ENCODE measurements at places on chromosomes 11 and 22.
A peak's percentile ranks its signal among the peaks of the same experiment; 100 is the strongest.

DNA sequence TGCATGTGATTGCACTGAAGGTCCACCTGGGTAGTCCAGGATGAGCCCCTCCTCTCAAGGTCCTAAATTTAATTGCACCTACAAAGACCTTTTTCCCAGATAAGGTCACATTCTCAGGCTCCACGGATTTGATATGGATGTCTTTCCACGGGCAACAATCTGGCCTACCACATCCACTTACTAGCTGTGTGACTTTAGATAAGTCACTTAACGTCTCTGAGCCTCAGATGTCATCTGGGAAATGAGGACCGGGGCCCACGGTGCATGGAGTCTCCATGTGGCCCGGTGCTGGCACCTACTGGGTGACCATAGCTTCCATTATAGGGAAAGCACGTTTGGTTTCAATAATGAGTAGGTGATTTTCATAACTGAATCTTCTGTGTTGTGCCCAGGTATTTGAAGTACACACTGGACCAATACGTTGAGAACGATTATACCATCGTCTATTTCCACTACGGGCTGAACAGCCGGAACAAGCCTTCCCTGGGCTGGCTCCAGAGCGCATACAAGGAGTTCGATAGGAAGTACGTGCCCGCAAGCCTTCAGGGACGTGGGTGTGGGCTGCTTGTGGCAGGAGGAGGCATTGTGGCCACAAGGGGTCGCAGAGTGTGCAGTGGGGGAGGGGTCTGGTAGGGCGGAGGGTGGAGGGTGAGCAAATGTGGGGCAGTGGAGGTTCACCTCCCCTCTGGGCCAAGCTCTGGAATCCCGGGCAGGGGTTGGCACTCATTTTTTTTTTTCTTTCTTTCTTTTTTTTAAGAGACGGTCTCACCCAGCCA lies 55.7 kb downstream of the ARHGAP8 start:
- DNase-seq = no peak

GRCh38 chr11:45062974-45063635 lies 83.3 kb upstream of the PRDM11 start:
- no peak for DNase-seq

GRCh38 chr11:19666951-19667350 lies 45.7 kb upstream of the NAV2 start:
- no peak for DNase-seq

GRCh38 chr22:28923826-28924732 lies 40.7 kb downstream of the ZNRF3 start:
- no peak for DNase-seq

DNA sequence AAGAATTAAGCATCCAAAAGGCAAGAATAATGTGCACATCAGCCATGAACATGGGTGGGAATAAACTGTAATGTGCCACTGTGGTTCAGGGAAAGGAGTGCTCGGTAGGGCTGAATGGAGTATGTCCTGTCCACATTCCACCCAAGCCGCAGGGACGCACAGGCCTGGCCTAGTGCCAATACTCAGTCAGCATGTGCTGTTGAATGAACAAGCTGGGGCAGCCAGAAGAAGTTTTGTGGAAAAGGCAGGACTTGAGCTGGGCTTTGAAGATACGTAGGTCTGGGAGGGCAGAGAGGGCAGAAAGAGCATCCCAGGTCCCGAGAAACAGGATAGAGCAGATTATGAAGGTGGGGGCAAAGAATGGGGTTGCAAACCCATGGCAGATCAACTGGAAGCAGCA lies 60.0 kb upstream of the PLET1 start:
- no peak for DNase-seq

GRCh38 chr22:36405671-36406538 lies 18.1 kb upstream of the MYH9 start:
- no peak for DNase-seq

GRCh38 chr11:47928426-47928825 lies 51.9 kb upstream of the PTPRJ start:
- peak; percentile 41 for DNase-seq

DNA sequence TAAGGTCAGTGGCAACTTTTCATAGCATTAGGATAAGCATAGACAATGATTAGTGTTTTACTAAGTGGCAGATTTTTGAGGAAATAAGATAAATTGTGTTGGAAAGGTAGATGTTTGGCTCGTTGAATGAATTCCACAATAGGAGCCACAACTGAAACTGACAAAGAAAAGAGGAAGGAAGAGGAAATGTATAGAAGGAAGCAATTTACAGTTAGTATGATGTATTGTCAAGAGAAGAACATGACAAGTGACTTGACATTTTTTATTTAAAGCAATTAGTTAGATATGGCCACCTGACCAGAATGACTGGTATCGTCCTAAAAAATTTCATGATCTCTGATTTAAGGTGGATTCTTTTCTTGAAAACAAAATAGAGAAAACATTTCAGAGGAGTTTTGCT lies 3.1 kb upstream of the RAG2 start:
- no peak for DNase-seq

DNA sequence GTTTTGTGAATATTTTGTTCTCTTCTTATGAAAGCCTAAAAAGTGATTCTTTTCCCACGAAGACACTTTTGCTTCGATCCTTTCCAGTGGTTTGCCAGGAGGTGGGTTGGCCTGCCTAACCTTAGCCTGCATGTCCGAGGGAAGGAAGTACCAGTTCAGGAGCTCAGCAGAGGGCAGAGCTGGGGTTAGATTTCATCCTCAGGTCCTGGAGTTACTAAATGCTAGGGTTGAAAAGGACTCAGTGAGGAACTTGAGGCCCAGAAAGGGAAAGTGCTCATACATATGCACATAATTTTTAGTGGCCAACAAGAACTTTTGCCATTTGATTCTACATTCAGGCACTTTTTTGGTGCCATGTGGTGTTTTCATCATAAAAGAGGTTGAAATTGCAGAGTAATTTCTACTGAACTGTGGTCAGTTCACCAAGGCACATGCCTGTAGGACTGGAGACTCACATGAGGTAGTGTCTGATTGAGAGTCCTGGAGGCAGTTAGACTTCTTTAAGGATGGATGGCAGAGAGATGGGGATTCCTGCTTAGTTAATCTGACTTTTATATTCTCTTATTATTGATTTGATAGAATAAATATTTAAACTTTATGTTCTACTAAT lies 36.7 kb downstream of the NCAM1 start:
- no peak for DNase-seq

GRCh38 chr11:68298659-68299516 lies 13.5 kb upstream of the LRP5 start:
- DNase-seq = no peak

- no peak for DNase-seq
Measured at GRCh38 chr22:36578619-36579018, 49.7 kb upstream of the EIF3D start.

- DNase-seq = no peak
Measured at GRCh38 chr11:19947537-19948114, 212.6 kb downstream of the DBX1 start.

DNA sequence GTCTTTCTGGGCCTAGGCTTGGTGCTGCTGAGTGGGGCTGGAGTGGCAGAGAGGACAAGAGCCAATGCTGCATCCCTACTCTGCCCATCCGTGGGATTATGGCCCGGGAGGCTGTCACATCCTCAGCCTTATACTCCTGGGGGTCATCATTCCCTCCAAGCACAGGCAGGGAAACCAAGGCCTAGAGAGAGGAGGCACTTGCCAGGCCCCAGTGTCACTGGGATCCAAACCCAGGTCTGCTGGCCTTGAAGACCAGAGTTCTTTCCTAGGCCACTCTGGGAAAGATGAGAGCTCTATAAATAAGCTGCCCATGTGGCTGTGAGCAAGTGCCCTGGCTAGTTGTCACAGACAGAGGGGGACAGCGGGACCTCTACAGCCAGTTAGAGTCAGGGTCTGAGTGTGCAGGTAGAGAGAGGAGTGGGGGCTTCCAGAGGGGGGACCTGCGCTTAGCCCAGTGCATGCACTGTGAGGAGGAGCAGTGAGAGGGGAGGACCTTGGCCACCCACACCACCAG lies 4.8 kb downstream of the RELT start:
- no peak for DNase-seq

DNA sequence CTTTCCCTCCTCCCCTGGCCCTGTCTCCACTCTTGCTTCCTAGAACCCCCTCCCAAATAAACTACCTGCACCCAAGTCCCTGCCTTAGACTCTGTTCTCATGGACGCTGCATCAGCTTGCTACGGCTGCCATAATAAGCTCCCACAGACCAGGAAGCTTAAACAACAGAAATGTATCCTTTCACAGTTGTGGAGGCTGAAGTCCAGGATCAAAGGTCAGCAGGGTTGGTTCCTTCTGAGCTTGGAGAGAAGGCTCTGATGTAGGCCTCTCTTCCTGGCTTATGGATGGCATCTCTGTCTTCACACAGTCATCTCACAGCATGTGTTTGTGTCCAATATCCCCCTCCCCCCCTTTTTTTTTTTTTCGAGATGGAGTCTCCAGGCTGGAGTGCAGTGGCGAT lies 23.4 kb downstream of the CBX7 start:
- DNase-seq = no peak

- no peak for DNase-seq
Measured at GRCh38 chr11:105032495-105032894, 2.4 kb downstream of the CASP1 start.

- peak; percentile 38 for DNase-seq
Measured at GRCh38 chr11:86818462-86819192, 18.3 kb downstream of the PRSS23 start.

GRCh38 chr11:123527526-123527925 lies 97.5 kb downstream of the GRAMD1B start:
- no peak for DNase-seq

DNA sequence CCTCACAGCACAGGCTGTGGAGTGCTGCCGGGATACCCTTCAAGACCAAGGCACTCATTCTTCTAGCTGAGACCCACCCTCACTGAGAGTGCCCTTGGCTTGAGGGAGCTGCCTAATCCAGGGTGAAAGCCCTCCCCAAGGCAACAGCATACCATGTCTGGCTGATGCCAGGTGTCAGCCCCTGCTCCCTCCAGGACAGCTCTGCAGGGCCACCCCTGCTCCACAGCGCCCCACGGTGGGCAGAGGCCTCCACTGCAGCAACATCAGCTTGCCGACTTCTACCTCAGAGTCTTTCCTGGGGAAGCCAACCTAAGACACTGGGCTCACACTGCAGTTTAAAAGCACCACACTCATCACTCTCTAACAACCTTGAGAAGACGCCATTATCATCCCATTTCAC lies 29.0 kb downstream of the TTLL1 start:
- DNase-seq = no peak

DNA sequence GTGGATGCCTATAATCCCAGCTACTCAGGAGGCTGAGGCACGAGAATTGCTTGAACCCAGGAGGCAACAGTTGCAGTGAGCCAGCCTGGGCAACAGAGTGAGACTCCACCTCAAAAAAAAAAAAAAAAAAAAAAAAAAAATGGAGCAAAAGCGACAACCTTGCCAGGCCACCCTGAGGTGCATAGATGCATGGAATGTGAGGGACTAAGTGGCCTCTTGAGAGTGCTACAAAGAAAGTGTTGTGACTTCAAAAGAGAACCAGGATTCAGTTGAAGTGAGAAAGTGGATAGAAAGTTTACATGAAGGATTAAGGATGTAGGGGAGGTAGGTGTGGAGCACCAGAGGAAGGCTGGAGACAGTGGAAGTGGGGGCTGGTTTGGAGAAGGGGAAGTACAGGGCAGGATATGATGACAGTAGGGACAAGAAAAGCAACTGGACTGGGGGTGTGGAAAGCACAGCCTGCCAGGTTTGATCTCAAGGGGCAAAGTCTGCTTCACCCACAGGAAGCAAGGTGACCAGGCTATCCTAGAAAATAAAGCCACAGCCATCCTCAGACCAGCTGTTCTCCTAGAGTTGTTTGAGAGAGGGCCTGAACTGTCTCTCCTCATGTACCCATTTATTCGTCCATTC lies 36.0 kb upstream of the OLFML1 start:
- DNase-seq = no peak

GRCh38 chr22:48951836-48952235 lies 875.8 kb downstream of the BRD1 start:
- DNase-seq = no peak

GRCh38 chr11:115502636-115503082 lies 1.6 kb downstream of the CADM1 start:
- DNase-seq = no peak

GRCh38 chr11:118245936-118246562 lies 6.1 kb downstream of the MPZL3 start:
- DNase-seq = no peak

- DNase-seq = no peak
Measured at GRCh38 chr11:104682206-104682605, 216.1 kb downstream of the CASP12 start.

- no peak for DNase-seq
Measured at GRCh38 chr11:43282607-43283440, 29.0 kb upstream of the API5 start.

- DNase-seq = no peak
Measured at GRCh38 chr11:10443152-10443551, 11.9 kb upstream of the AMPD3 start.
